ENCODE measurements at places on chromosomes 6 and 20.

DNA sequence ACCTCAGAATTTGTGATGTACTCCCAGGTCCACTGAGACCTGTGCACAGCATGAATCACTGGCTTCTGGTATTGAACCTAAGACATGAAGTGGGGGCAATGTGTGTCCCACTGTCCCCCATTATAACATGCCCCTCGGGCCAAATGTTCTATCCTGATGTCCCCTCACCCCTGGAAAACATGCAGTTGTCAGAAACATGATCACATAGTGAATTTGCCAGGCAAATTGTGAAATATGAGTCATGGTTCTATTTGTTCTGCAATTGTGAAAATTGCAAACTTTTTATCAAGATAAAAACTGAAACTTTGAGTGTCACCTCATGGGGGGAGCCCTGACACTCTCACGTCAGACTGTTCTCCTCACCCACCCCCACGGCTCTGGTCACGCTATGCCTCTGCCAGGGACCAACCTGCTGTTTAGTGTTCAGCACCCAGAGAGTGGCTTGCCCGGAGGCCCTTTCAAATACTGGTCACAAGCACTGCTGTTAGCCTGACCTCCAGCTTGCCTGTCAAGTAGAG is 305.3 kb downstream of the CLIC5 start:
- no peak for DNase-seq

DNA sequence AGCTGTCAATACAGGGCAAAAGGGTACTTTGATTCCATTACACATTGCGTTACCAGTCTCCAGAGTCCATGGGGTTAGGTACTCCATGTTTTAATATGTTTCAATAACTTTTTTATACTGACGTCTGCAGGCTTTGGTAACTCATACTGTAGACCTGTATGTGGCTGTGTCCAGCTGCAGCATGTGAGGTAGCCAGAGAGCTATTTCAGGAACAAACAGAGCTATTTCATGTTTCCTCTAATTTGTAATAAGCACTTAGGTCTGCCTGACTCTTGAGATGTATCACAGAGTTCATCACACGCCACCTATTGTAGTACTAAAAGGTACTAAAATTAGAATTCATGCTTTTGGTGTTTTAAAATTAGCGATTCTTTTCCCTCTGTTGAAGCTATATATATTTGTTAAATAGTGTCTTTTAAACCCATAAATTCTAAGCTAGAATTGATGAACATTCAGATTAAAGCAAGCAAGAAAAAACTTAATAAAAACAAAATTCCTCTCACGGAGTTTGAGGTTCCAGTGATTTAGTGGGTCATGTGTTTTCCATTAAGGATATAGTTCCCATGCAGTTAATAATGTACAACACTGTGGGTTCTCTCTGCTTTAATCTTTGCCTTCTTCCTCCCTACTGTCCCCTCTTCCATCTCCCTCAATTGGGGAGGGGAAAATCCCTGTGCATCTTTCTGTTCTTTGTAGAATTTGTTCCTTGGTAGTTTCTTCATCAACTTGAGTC is 37.0 kb downstream of the FOXO3 start:
- DNase-seq = no peak

DNA sequence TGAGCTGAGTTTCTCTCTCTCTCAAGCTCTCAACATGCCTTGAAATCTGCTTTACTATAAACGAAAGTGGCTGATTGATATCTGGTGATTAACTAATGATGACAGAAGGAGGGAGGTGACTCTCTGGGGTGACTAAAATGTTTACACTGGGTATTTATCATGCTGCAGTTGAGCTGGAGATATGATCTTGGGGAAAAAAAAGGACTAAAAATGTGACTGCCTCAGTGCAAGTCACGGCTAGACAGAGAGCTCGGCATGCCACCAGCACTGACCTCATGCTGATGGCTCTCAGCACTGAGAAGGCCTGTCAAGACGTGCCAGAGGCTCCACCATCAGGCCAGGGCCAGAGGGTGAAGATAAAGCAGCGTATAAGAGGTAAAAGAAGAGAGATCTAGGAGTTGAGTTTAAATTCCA is 103.1 kb upstream of the SPACA1 start:
- DNase-seq = no peak

- DNase-seq = no peak
These were observed 10.1 kb upstream of the METTL24 start for GRCh38 chr6:110368284-110368683.

DNA sequence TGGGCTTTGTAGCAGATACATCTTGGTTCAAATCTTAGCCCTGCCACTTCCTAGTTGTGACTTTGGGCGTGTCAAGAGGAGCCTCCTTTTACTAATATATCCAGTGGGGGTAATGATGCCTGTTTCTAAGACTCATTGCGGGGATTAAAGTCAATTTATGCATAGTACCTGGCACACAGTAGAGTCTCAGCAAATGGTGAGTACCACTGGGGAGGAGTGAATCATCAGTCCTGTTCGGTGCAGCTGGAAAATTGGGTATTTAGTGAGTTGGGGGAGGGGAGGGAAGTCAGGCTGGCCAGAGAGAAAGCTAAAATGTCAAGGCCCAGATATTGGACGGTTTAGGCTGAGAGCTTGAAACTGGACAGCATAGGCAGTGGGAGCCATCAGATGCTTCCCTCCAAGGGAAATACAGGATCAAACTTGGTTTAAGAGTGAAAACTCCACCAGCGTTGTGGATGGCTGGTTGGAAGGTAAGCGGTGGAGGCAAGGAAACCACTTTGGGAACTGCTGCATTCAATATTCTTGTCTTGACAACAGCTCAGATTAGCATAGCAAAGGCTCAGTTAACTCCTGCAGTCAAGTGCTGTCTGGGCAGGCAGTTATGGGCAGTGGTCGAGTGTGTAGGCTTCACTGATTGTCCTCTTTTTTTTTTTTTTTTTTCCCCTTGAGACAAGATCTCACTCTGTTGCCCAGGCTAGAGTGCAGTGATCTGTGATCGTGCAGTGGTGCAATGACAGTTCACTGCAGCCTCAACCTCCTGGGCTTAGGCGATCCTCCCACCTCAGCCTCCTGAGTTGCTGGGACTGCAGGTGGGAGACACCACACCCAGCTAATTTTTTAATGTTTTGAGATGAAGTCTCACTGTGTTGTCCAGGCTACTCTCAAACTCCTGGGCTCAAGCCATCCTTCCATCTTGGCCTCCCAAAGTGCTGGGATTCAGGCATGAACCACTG is 12.9 kb downstream of the PPP1R16B start:
- no peak for DNase-seq

DNA sequence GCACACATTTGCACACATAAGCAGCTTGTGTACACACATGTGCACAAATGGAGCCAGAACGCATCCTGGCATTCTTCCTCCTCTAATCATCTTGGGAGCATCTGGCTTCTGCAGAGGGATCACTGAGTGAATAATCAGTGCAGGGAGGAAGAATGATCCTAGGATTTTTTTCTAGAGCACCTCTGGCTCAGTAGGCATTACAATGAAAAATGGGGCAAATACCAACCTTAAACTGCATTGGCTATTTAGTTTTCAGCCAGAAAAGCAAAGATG is 205.7 kb upstream of the TCF21 start:
- DNase-seq = no peak

GRCh38 chr6:7486951-7487350 is 54.5 kb upstream of the DSP start:
- DNase-seq = no peak

DNA sequence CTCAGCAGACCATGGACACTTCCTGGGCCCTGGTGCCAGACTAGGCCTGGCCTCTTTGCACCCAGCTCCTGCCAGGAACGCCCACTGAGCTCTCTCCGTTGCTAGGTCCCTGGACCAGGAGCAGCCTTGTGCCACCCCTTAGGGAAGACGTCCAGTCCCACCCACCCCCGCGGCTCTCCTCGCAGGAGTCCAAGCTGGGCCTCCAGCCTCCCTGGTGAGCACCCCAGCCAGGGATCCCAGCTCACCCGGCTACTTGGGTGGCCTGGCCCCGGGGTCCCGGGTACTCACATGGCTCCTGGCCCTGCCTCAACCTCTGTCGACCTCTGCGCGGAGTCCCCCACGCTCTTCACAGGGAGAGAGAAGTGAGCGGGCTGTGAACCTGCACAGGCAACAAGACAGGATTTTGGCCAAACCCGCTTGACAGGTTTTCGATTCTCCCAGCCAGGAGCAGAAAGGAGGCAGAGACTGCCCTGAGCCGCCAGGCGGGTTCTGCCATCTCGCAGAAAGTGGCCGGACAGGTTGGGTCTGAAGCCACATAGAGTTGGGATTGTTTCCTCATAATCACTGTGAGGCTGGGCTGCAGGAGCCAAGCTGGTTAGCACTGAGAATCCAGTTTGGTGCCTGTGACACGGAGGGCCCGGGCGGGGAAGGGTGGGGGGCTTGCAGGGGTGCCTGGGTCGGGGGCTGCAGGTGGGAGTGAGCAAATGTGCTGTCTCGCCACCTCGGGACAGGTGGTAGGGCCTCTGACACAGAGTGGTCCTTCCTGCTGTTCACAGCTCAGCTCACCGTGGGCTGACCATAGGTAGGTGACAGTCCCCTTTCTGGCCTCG is at the start of gene RBBP8NL:
TSS of gene RBBP8NL (minus strand) at position 368 of the 830 bp plus-strand sequence. CDS start 7,892 bp downstream, outside the sequence.
- no peak for DNase-seq

DNA sequence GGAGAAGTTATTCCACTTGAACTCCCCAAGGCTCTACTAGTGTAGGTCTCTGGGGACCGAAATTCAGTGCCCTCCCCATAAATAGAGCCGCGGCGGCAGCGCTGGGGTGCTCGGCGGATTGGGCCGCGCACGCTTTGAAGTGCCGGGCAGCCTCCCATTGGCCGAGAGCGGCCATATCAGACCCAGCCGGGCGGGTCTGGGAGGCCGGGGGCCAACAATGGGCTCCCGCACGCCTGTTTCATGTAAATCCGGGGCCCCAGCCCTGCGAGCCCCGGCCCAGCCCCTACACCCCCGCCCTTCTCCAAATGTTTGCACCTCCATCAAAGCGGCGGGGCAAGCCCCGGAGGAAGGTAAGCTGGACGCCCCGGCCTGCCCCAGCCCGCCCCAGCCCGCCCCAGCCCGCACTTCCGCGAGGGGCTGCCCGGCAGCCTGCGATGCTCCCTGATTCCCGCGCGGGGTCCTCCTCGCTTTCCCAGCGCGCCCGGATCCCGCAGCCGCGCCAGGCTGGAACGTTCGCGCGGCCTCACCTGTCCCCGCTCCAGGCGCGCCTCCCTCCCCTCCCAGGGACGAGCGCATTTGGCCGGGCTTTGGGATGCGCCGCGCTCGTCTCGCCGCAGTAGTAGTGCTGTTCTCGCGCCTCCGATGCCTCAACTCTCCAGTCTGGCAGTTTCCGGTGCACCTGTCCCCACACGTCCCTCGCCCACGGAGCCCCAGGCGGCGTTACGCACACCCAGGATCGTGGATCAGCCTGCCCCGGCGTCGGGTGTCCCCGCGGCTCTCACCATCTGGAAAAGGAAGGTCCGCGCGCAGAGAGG is at the start of gene TBXT:
TSS of gene TBXT (minus strand) at position 51 of the 815 bp plus-strand sequence. CDS start 260 bp downstream, outside the sequence.
- DNase-seq = no peak

GRCh38 chr6:123810214-123810613 is 6.5 kb downstream of the NKAIN2 start:
- DNase-seq = no peak

- no peak for DNase-seq
These were observed 24.2 kb upstream of the DOK5 start for GRCh38 chr20:54451171-54451570.

GRCh38 chr6:143964674-143965081 is 43.4 kb downstream of the PLAGL1 start:
- DNase-seq = no peak

DNA sequence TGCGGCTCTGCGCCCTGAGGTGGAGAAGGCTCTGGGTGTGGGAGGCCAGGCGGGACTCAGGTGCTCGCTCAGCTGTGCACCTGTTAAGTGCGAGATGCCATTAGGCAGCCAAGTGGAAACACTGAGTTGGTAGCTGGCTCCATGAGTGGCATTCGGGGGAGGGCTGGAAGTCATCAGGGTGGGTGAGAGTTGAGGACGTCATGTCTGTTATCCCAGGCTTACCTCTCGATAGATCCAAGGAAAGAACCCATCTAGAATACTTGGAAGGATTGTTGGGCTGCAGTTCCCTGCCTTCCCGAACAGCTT is 41.3 kb downstream of the TAF8 start:
- DNase-seq = no peak

DNA sequence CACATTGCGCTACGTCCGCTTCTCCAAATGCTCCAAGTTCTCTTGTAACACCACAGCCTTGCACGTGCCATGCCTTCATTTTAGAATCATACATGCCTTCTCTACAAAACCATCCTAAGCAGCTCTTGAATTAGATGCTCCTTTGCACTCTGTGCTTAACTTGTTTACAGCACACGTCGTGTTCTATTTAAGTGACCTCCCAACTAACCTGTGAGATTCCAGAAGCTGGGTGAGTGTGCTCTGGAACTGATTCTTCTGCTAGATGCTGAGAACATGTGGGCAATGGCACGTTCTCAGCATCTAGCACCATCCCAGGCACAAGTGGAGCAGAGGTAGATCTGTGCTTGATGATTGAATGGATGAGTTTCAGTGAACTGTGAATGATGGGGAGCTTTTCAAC is 100.0 kb upstream of the NEDD9 start:
- no peak for DNase-seq

DNA sequence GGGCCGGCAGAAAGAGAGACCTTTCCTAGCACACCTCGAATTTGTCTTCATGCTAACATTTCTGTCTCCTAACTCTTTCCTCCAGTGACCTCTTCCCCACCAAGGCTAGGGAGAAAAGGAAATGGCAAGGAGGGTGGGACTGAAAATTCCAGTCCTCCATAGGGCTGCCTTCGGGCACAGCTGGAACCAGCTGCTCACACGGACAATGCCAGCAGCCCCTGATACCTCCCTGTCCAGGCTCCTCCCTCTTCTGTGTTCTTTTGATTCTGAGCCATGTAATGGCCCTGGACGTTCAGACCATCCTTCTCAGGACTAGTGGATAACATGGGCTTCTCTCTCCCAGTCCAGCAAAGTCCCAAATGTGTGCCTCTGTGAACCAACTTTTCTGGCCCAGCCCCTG is 29.1 kb upstream of the PHACTR3 start:
- no peak for DNase-seq

- DNase-seq = no peak
These were observed 63.2 kb upstream of the BMP2 start for GRCh38 chr20:6704132-6704861.

GRCh38 chr6:160662842-160663241 is 1.2 kb downstream of the LPA start:
- no peak for DNase-seq

DNA sequence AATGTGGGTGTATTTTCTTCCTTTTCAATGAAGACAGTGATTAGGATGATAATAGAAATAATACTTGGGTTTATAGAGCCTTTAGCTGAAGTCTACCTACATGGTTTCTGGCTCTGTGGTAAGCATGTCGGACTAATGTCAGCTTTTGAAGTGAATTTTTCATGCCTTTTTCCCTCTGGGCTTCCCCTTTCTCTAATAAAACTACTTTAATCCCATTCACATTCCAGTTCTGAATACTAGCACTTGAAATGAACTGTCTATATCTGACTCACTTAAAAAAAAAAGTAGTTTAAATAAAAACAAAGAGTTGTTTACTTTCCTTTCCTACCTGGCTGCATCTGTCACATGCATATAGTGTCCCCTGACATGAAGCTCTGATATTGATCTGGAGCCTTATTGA is 545.9 kb upstream of the FLRT3 start:
- no peak for DNase-seq

GRCh38 chr20:23349338-23350195 is 1.0 kb upstream of the NXT1 start:
- no peak for DNase-seq

Measured in cortex of kidney (tissue), 1 donor.